ENCODE measurements at places on chromosomes 3 and 15.

DNA sequence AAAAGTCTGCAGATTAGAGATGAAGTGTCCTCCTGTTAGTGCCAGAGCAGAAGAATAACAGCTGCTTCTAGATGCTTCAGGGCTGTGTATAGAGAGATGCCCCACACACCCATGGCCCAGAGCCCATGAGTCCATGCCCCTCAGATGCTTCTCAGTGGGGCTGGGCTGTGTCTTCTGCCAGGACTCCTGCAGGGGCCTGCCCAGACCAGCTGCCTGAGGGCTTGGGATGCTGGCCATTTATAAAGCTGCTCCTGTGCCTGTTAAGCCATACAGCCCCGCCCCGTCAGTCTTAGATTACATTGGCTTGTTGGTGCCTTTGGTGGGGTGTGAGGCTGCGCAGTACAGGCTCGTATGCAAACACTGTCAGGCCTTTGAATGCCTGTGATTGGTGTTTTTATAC lies 318.0 kb upstream of the CTDSPL start:
- DNase-seq = no peak

DNA sequence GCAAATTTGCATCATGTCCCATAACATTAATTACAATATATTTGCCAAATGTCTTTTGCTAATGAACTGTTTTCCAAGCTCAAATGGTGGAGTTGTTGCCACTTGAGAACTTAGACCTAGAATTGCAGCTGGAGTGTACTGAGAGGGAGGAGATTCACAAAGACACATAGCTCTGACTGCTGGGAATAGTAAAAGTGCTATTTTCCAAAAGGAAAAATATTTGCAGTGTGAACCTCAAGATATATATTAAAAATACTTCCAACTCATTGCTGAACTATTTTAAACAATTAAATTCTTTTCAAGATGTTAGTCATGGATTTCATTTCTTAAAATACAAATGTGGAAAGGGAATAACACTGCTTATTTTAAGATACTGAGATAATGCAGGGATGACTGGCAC lies 666.8 kb upstream of the ARPP21 start:
- no peak for DNase-seq

- DNase-seq = no peak
Observed at GRCh38 chr3:122343654-122344053, 18.6 kb downstream of the CSTA start.

DNA sequence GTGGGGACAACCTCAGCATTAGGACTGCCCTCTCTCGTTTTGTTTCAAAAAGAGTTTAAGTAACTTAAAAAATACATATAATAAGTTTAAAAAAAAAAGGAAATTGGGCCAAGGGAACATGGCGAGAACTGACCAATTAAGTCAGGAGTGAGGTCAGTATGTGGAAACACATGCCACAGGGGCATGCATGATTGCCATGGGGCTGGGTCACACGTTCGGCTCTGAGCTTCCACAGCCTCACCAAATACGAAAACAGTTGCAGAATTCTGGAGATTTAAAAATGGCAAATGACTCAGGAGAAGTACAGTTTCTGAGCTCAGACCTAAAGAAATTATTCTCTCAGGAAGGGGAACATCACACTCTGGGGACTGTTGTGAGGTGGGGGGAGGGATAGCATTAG lies 24.1 kb downstream of the PDE8A start:
- DNase-seq = no peak

GRCh38 chr3:43748645-43749044 lies 57.9 kb downstream of the ABHD5 start:
- no peak for DNase-seq

- no peak for DNase-seq
Observed at GRCh38 chr3:25885544-25885943, 95.7 kb downstream of the OXSM start.

- DNase-seq = peak; percentile 83
Observed at GRCh38 chr3:45593708-45594601, 596 bp upstream of the LIMD1 start.

DNA sequence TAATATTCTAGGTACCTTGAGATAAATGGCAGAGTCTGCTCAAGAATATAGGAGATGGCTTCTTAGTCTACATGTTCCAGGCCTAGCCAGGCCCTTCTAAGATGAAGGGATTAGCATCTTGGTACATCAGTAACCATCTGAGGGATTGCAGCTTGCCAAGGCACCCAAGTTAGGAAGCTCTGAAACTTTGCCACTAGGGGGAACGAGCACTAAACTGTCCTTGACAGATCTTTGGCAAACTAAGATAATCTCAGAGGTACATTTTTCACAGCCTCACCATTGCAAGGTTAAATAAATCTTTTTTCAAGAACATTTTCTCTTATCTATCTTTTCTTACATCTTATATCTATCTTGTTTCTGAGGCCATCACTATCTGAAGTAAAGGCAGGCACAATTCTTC lies 351.2 kb downstream of the RAP2B start:
- no peak for DNase-seq

GRCh38 chr3:180624714-180625113 lies 22.8 kb downstream of the TTC14 start:
- DNase-seq = no peak

GRCh38 chr15:77087213-77087612 lies 16.3 kb upstream of the TSPAN3 start:
- no peak for DNase-seq

GRCh38 chr3:17831366-17831765 lies 88.9 kb upstream of the TBC1D5 start:
- DNase-seq = no peak

DNA sequence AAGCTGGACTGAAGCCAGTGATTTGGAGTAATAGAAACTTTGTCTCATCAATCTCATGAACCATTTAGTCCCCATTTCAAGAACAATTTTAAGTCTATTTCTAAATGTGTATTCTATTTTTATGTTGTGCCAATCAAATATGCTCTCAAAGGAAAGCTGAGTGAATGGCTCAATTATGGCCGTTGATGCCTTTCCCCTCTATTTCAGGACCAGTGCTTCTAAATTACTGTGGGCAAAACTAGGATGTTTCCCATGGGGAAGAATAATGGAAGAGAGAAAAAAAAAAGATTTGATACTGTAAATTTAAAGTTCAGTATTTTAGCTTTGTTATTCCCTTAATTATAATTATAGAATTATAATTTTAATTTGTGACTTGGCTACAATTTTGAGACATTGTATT lies 110.1 kb downstream of the CADM2 start:
- no peak for DNase-seq

Data from CD8-positive, alpha-beta T cell (primary cell).